Testis (tissue), 5 donors: ENCODE measurements at places on chromosomes 12 and 14. TPM values are rescaled to one million over a fixed set of nuclear protein-coding genes. Genes with fewer than 3 reads are reported as not detected.

The CPNE8 gene
- total RNA-seq: 13.1 TPM

The CNTN1 gene
- total RNA-seq: 12.0 TPM

The POTEM gene
- 45.0 TPM for total RNA-seq

The FAM186B gene
- total RNA-seq: 68.6 TPM

The HOXC10 gene
- 1.4 TPM for total RNA-seq

The RILPL2 gene
- total RNA-seq: 2.8 TPM

GRCh38 chr12:43294147-43294546 lies 257.9 kb downstream of the ADAMTS20 start:
- DNase-seq: no peak

GRCh38 chr14:100389497-100390104 lies 66.5 kb downstream of the SLC25A47 start:
- no peak for DNase-seq

DNA sequence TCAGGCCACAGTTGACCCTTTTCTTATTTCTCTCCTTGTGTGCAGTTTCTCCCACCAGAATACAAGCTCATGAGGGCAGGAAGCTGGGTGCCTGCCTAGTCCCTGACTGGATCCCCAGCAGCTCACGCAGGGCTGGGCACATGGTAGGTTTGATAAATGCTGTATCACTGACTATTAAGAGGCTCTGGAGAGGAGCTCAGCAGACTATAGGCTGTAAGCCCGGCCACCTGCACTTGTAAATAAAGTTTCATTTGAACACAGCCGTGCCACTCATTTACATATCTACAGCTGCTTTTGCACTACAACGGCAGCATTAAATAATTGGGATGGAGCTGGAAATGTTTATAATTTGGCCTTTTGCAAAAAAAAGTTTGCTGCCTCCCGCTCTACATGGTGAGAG lies 32.0 kb downstream of the CHGA start:
- no peak for DNase-seq

GRCh38 chr14:67695394-67695949 lies at the start of gene RDH11:
Gene RDH11 (minus strand): TSS chr14:67695764. CDS start chr14:67695703, 61 bp downstream.
- DNase-seq: peak; percentile 95

DNA sequence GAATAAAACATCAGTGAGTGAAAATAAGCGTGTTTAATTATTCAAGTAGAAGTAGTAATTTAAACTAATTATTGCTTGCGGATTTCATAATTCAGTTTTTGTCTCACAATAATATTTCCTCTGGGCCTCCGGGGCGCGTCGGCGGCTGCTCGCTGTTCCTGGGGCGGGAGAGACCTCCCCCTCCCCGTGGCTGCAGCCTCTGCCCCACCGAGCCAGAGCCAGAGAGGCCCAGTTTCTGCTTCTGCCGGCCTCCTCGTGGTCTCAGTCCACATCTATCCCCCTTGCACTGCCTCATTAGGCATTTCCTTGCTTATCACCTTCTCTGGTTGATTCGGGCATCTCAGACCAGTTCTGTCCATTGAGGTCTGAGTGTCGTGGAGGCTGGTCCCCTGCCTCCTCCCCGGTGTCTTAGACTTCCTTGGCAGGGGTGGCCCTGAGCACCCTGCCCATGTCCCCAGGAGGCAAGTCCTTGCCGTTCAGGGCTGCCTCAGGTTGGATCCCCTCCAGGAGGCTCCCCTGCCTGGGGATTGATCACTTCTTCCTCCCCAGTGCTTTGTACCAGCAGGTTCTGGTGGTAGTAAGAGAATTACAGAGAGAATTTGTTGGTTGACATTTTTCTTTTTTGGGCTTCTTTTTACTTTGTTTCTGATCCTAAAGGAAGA lies 78.0 kb downstream of the SLC25A47 start:
- no peak for DNase-seq

DNA sequence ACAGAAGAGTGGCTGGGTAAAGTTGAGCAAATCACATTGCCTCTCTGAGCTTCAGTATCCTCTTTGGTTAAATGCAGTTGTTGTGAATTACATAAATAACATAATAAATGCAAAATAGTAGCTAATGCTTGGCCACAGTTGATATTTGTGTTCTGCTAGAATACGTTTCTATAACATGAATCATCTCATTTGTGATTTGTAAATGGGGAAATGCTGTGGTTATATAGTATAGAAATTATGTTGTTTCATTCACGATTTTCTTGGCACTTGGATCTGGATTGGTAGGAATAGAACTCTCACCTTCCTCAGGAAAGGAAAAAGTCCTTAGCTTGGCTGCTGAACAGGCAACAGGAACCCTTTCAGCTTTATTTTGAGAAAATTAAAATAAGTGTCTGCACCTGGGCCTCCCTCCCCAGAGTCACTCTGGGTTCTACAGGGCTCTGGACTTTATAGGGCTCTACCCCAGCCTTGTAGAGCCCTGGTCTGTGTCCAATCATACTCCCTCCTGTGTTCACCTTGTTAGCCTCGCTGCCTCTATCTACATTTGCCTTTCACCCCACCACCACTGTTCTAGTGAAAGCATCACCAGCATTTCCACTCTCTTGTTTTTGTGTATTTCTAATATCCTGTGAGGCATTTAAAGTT lies 107.7 kb upstream of the BCAT1 start:
- DNase-seq: no peak

DNA sequence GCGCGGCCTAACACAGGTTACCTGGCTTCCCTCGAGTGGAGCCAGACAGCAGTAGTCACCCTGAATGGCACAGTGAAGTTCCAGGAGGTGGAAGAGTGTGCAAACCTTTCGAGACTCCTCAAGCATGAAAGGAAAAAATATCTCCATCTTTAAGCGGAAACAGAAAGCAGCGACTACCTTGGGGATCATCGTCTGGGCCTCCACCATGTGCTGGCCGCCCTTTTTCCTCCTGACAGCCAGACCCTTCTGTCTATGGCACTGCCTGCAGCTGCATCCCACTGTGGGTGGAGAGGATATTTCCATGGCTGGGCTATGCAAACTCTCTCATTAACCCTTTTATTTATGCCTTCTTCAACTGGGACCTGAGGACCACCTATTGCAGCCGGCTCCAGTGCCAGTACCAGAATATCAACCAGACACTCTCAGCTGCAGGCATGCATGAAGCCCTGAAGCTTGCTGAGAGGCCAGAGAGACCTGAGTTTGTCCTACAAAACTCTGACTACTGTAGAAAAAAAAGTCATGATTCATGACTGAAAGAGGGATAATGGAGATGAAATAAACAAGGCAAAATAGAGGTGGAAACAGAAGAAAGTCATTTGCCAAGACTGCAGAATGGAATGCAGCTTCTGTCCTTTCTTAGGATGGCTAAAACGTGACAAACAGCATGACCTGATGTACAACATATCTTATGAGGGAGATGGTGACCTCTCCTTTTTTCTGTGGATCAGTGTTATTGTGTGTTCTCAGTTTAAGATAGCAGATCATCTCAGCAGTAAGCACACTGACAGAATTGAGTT lies 2.4 kb upstream of the HEBP1 start:
- DNase-seq: no peak

DNA sequence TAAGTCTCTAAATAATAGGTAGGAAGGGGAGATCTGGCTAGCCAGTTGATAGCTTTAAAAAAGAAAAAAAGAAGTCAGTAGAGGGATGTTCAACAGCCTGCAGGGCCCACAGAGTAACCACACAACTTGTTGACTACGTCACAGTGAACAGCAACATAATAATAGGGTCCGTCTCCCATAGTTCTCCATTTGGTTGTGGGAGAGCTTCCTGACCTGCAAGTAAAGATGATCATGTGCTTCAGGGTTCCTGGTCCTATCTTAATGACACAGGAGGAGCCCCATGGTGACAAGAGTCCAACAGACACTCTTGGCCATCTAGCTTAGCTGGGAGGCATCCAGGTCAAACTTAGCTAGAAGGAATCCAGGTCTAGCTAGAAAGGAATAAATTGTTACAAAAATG lies 36.2 kb downstream of the FGD6 start:
- DNase-seq: no peak

- DNase-seq: no peak
These were observed 3.8 kb downstream of the ERP29 start for GRCh38 chr12:112017041-112017440.

DNA sequence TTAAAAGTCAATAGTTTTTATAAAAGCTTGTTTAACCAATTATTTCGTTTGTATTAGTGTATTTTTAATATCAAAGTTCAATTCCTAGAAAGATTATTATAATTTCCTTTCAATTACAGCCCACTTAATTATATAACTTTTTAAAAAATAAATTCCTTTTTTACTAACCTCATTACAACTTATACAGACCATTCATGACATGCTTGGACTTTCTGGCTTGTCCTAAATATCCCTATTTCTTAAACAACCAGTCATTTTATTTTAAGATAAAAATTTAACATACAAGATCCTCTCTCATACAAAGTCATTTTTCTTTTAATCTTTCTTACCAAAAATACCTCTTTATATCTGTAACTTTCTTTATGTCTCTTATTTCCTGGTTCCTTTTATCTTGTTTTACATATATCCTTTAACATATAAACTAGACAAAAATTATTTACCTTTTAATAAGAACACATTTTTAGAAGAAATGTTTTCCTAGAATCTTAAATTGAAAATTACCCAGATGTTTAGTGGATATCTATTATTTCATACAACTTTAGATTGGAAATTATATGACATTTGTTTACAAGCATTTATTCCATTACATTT lies 10.4 kb upstream of the TMEM263 start:
- DNase-seq: no peak

- no peak for DNase-seq
These were observed 77.1 kb downstream of the TTLL5 start for GRCh38 chr14:75738192-75738591.

- no peak for DNase-seq
These were observed 371.4 kb upstream of the TMTC1 start for GRCh38 chr12:30155001-30155730.

- DNase-seq: no peak
These were observed 142.6 kb upstream of the CPSF6 start for GRCh38 chr12:69096669-69097335.

GRCh38 chr12:132169376-132169775 lies 25.1 kb downstream of the NOC4L start:
- DNase-seq: no peak

GRCh38 chr12:93678779-93679178 lies 1.6 kb downstream of the CRADD start:
- no peak for DNase-seq

DNA sequence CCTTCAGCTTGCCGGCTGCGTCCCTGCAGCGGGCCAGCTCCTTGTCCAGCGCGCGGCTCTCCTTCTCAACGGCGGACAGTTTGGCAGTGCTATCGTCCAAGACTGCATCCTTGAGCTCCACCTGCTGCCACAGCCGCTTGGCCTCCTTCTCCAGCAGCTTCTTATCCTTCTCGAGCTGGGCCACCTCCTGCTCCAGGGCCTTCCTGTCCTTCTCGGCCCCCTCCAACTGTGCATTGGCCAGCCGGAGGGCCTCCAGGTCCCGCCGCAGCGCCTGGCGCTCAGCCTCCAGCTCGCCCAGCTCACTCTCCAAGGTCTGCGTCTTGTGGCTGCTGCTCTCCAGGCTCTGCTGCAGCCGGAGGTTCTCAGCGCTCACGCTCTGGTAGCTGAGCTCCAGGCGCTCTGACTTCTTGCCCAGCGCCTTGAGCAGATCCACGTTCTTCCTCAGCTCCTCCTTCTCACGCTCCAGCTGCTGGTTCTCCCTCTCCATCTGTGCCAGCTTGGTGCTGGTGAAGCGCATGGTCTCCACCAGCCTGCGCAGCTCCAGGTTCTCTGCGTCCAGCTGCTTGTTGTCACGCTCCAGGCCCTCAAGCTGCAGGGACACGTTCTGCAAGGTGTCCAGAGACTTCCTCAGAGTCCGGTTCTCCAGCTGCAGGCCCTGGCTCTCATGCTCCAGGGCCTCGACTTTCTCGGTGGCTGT lies 68.8 kb upstream of the GPR68 start:
- DNase-seq: no peak

DNA sequence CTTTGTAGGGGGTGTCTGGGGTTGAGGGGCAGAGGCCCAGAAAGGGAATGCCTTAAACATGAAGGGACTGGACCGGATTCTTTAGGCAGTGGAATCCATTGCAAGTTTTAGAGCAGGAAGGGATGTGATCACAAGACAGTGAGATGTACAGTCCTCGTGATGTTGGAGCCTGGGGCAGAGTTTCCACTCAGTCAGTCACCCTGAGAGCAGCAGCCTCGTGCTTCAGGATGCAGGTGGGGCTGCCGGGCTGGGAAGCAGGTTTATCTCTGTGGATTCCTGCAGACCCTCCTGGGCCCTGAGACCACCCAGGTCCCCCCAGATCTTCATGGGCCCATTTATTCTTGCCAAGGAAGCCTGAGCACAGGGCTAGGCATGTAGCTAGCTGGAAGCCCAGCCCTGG lies 38.5 kb downstream of the RIN3 start:
- no peak for DNase-seq
